SJSA1 (cell line): ENCODE measurements at places on chromosomes 1 and 21. TPM values are rescaled to one million over a fixed set of nuclear protein-coding genes. Genes with fewer than 3 reads are reported as not detected.
A peak's percentile ranks its signal among the peaks of the same experiment; 100 is the strongest.

GRCh38 chr21:24183077-24183476 lies 1424.2 kb downstream of the MRPL39 start:
- H3K4me3 ChIP-seq, result no peak overlapping the region
- DNase-seq, result no peak
- H3K4me1 ChIP-seq, result no peaks in the 10 kb centered on the region
- no peak overlapping the region for H3K27ac ChIP-seq

- H3K4me3 ChIP-seq, result no peak overlapping the region
- DNase-seq, result no peak
- no peak overlapping the region for H3K27ac ChIP-seq
- no peaks in the 10 kb centered on the region for H3K4me1 ChIP-seq
- H3K27me3 ChIP-seq, result no peaks in the 10 kb centered on the region
Observed at GRCh38 chr1:178379807-178380206, 117.0 kb downstream of the CLEC20A start.

- no peaks in the 10 kb centered on the region for H3K36me3 ChIP-seq
- H3K4me3 ChIP-seq, result no peak overlapping the region
- DNase-seq, result no peak
- H3K27me3 ChIP-seq, result no peaks in the 10 kb centered on the region
Observed at GRCh38 chr1:91537281-91537986, 36.8 kb downstream of the CDC7 start.

DNA sequence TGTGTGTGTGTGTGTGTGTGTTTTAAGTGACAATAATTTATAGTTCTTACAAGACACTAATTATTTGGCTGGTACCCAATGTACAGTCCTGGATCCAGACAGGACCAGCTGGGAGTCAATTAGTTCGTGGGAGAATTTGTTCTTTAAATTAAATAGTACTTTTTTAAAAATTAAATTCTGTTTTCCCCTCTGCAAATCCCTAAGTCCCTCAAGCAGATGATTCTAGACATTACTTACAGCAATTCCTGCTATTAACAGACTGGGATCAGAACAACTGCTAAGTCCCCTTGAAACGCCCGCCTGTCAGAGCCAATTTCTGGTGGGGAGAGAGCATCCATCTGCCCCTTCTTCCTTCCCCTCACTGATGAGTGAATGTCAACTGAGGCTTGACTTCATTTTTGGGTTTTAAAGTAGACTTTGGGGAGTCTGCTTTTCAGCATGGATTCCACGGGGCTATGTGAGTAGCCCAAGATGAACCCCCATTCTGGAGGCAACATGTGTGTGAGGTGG lies 83.9 kb downstream of the SMYD2 start:
- H3K4me3 ChIP-seq, result no peak overlapping the region
- H3K27me3 ChIP-seq, result no peaks in the 10 kb centered on the region
- H3K4me1 ChIP-seq, result no peaks in the 10 kb centered on the region
- H3K36me3 ChIP-seq, result peaks cover 84% of the 10 kb centered on the region
- no peak for DNase-seq

GRCh38 chr1:192631749-192632148 lies 4.2 kb upstream of the RGS13 start:
- no peak overlapping the region for H3K27ac ChIP-seq
- H3K27me3 ChIP-seq, result no peaks in the 10 kb centered on the region; the same call in 1 of the 2 replicates
- H3K4me3 ChIP-seq, result no peak overlapping the region

- DNase-seq, result no peak
- no peaks in the 10 kb centered on the region for H3K36me3 ChIP-seq
- no peak overlapping the region for H3K4me3 ChIP-seq
- no peak overlapping the region for H3K27ac ChIP-seq
- peaks cover 16% of the 10 kb centered on the region for H3K27me3 ChIP-seq
- H3K4me1 ChIP-seq, result no peaks in the 10 kb centered on the region
Observed at GRCh38 chr1:234235434-234235881, 137.8 kb upstream of the COA6 start.

DNA sequence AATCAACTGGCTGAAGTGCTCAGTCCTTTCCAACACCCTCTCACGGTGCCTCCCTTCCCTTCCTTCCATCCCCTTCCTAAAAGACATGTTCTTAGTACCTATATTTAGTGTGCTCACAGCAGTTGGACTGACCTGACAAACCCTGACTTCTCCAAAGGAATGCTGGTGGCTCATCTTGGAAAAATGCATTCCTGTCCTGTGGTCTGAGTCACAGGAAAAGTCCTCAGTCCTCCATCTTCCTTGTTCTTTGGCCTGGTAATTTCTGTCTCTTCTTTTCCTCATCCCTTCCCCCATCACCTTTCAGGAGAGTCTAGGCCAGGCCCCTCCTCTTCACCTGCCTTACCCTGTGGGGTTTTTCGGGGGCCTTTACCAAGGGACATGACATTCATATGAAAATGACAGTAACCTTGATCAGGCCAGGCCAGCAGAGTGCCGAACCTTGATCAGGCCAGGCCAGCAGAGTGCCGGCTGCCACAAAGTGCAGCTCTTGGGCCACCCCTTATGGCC lies 7.2 kb downstream of the ATP1B1 start:
- peaks cover 81% of the 10 kb centered on the region for H3K4me1 ChIP-seq
- H3K4me3 ChIP-seq, result no peak overlapping the region
- peak overlapping the region; percentile 95 for H3K27ac ChIP-seq
- H3K36me3 ChIP-seq, result peaks cover 53% of the 10 kb centered on the region
- DNase-seq, result peak; percentile 91

DNA sequence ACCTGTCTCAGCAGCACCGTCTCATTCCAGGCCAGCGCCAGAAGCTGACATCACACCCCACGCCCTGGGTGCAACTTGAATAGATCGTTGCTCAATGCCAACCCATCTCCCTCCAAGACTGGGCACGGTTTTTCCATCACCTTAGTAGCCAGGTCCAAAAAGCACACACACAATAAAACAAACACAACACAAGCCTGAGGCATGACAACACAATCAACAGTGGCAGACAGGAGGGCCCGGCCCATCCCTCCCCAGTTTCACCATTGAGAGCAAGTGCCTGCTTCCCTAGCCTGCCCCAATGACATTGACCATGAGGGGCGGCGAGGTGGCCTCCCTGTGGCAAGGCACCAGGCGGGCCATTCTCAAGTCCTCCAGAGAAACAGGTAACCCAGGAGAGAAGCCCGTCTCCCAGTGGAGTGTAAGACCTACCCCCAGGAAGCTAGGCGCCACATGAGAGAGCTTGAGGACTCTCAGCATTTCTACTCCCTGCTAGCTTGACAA lies 2.7 kb downstream of the IFFO2 start:
- DNase-seq, result no peak
- H3K27me3 ChIP-seq, result no peaks in the 10 kb centered on the region
- peaks cover 23% of the 10 kb centered on the region for H3K36me3 ChIP-seq
- no peak overlapping the region for H3K4me3 ChIP-seq
- no peak overlapping the region for H3K27ac ChIP-seq

- no peaks in the 10 kb centered on the region for H3K36me3 ChIP-seq
- H3K27me3 ChIP-seq, result no peaks in the 10 kb centered on the region
- DNase-seq, result no peak
- no peak overlapping the region for H3K27ac ChIP-seq
Observed at GRCh38 chr1:172024516-172024915, 183.2 kb downstream of the DNM3 start.

- no peaks in the 10 kb centered on the region for H3K36me3 ChIP-seq
- DNase-seq, result no peak
- no peaks in the 10 kb centered on the region for H3K4me1 ChIP-seq
- no peak overlapping the region for H3K27ac ChIP-seq
- H3K27me3 ChIP-seq, result peaks cover 17% of the 10 kb centered on the region
Observed at GRCh38 chr1:14606632-14607031, 8.1 kb downstream of the KAZN start.

DNA sequence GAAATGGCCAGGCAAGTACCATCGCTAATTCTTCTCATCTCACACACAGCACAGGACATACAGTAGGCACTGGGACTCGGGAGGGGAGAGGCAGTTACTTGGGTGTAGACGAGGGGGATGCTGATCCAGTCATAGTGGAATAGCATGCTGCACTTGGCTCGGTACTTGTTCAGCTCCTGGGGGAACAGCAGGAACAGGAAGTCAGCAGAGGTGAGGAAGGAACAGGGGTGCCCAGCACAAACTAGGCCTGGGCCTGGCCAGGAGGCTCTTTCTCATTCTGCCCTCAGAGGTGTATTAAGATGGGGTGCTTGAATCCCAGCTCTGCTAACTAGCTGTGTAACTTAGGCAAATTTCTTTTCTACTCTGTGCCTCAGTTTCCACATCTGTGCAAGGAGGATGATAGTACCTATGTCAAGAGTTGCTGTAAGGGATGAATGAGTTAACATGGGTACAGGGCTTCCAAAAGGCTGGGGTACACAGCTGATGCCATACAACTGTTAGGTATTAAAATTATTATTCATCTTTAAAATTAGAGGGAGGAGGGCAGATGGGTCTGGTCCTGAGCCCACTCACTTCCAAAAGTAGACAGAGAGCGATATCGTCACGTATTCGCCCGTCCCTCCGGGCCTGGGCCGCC lies 2.4 kb downstream of the BEST4 start:
- peaks cover 21% of the 10 kb centered on the region for H3K36me3 ChIP-seq
- H3K4me1 ChIP-seq, result peaks cover 11% of the 10 kb centered on the region
- 0 out of 2 replicates have a peak, but pooled peaks cover 2% of the 10 kb centered on the region for H3K27me3 ChIP-seq
- no peak for DNase-seq
- no peak overlapping the region for H3K27ac ChIP-seq

Gene C1orf185
- total RNA-seq, result not detected in 2 replicates

Gene MAP3K7CL
- 5.3 and 11.7 TPM in 2 replicates for total RNA-seq

Gene SPRR2F
- total RNA-seq, result not detected in 2 replicates

Gene NHLH1
- 0.11 TPM in 1 of 2 replicates, not detected in the other for total RNA-seq

Gene LRRC7
- 0.29 and 0.31 TPM in 2 replicates for total RNA-seq

Gene LMX1A
- not detected in 2 replicates for total RNA-seq
